ENCODE measurements at places on chromosomes 3 and 15. TPM values are rescaled to one million over a fixed set of nuclear protein-coding genes. Genes with fewer than 3 reads are reported as not detected.

Gene LTF
- total RNA-seq, result 14.7 TPM

Gene TUBGCP5
- 17.3 TPM for total RNA-seq

Gene PARL
- 23.3 TPM for total RNA-seq

DNA sequence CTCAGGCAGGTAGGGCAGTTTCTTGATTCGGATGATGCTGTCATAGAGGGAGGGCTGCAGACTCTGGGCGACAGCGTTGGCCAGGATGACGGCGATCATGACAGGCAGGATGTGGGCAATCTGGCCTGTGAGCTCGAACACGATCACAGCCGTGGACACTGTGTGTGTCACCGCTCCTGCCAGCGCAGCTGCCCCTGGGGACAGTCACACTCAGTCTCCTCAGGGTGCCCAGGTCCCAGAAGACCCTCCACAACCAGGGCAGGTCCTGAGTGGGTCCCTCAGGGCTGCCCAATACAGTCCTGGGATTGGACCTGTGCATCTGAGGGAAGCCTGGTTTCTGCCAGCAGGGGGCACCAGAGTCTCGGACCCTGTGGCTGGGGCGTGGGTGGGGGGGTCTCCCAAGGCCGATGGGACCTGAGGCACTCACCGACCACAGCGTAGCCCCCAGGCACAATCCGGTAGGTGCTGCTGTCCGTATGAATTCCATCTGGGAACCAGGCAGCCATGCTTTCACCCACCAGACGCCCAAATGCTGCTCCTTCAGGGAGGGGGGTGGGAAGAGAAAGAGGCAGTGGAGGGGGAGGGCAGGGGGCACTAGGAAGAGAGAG, 7.2 kb downstream of the CLCN2 start:
- peak; percentile 83 for DNase-seq

DNA sequence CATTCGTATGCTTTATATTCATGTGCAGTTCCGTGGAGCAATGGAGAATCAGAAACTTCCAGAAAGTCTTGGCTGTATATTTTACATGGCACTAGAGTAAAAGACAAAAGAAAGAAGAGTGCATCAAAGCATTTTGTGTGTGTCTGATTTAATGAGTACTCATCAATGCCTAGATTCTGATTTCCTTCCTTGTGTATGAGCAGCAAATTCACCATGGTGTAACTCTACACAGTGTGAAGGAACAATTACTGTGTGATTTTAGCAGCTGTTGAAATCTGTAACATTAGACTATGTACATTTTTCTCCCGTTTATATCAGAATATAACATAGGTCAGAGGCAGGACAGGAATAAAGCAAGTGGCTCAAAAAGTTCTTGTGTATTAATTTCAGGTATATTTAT, 102.0 kb upstream of the TSC22D2 start:
- DNase-seq, result no peak

GRCh38 chr15:38668898-38669391, 104.3 kb upstream of the RASGRP1 start:
- no peak for DNase-seq

DNA sequence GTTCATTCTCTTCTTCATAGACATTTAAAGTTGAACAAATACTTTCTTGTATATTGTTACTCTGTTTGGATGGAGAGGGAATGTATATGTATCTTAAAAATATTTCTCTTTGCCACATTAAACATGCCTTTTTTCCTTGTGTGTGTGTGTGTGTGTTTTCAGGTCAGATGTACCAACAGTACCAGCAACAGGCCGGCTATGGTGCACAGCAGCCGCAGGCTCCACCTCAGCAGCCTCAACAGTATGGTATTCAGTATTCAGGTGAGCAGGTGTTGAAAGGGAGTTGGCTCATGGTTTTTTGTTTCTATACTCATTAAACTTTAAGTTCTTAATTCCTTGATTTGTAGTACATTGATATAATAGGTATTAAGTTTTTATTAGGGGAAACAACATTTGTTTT, 35.4 kb downstream of the TFG start:
- DNase-seq, result no peak
